ENCODE measurements at places on chromosomes 7 and 10.
A peak's percentile ranks its signal among the peaks of the same experiment; 100 is the strongest.

GRCh38 chr10:79552143-79552542, 8.1 kb downstream of the SFTPA2 start:
- DNase-seq: no peak

DNA sequence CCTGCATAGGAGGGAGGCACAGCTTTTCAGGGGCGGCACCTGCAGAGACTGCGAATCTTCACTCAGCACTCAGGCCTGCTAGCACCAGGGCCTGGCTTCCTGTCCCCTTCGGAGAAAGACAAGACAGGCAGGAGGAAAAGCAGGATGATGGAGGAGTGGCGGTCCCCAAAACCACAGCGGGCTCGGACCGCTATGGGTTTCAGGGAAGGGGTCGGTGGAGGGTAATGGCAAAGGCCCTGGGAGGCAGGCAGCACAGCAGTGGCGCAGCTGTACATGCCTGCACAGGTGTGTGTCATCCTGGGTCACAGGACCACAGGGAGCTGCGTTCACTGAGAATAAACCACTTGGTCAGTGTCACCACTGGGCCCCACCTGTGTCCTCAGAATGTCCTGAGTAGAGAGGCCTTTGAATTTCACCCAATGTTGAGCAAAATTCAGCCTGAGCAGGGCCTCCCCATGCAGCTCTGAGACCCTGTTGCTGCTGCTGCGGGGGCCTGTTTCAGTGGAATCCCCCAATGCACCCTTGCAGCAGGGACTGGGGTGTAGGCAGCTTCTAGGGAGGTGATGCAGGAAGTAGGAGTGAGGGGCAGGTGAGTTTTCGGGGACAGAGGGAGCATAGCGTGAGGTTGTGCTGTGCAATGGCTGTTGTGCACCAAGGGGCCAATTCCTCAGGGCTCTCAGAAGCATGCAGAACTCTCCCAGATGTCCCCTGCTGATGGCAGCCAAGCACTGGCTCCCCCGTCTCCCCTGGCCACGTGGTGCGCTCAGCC, 90.6 kb upstream of the PPP2R2D start:
- no peak for DNase-seq

- DNase-seq: peak; percentile 63
These were observed 7.6 kb upstream of the ZNF503 start for GRCh38 chr10:75408911-75409885.

DNA sequence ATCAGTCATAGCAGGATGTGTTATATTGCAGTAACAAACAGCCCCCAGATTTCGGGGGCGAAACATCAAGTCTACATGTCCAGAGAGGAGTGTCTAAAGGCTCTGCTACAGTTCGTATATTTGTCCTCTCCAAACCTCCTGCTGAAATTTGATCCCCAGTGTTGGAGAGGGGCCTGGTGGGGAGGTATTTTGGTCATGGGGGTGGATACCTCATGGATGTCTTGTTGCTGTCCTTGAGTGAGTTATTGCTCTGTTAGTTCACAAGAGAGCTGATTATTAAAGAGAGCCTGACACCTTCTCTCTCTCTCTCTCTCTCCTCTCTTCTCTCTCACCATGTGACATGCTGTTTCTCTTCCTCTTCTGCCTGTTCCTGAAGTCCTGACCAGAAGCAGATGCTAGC, 343.7 kb downstream of the TCERG1L start:
- no peak for DNase-seq

DNA sequence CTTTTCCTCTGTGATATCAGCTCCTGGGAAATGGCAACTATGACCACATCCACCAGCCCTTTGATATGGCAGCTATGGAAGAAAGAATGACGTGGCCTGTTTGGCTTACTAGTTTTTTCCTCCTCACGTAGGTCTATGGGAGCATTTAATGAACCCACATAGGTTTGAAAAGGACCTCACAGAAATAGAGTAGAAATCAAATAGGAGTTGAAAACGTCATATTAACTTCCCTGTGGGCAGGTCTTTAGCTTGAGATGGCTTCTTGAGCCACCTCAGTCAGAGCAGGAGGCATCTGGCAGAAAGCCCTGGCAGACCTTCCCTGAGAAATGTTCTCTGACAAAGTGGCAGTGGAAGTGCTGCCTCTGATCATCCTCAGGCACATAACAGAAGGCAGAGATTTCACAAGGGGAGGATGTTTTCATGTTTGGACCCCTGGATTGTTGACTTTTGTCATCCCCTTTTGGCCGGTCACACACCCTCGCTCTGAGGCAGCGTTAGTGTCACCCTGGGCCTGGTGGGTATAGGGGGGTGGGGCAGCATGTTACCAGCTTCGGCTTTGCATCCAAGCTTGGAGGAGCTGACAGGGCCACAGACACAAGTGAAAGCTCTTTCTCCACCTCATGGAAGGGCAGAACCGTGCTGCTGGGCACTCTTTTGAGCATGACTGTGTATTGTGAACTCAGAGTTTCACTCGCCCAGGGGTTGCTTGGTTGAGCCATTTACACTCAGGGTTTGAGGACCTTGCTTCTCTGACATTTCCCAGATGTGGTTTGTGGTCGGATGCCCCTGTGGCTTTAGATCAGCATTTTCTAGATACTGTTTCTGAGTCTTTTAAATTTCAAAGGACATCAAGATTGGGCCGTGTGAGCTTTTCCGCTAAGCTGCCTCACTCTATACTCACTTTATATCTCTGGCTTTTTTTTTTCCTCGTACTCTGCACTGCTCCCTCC, 184.2 kb downstream of the STK31 start:
- DNase-seq: no peak

- no peak for DNase-seq
These were observed 24.0 kb downstream of the HYCC1 start for GRCh38 chr7:22989643-22990587.

Measured in NCI-H1105 treated with DMSO at 0.1 percent for 48 hours (cell line).